ENCODE measurements at places on chromosomes 12 and 14. TPM values are rescaled to one million over a fixed set of nuclear protein-coding genes. Genes with fewer than 3 reads are reported as not detected.

- no peaks in the 10 kb centered on the region for H3K27me3 ChIP-seq
- H3K4me3 ChIP-seq: no peak overlapping the region
- no peak for DNase-seq
- H3K36me3 ChIP-seq: no peaks in the 10 kb centered on the region
- H3K27ac ChIP-seq: no peak overlapping the region
These were observed 26.0 kb downstream of the MAPK1IP1L start for GRCh38 chr14:55077170-55078151.

GRCh38 chr14:81859046-81859445 lies 325.4 kb upstream of the SEL1L start:
- no peaks in the 10 kb centered on the region for H3K27me3 ChIP-seq
- H3K36me3 ChIP-seq: no peaks in the 10 kb centered on the region
- no peak for DNase-seq
- no peak overlapping the region for H3K4me3 ChIP-seq
- H3K4me1 ChIP-seq: no peaks in the 10 kb centered on the region

DNA sequence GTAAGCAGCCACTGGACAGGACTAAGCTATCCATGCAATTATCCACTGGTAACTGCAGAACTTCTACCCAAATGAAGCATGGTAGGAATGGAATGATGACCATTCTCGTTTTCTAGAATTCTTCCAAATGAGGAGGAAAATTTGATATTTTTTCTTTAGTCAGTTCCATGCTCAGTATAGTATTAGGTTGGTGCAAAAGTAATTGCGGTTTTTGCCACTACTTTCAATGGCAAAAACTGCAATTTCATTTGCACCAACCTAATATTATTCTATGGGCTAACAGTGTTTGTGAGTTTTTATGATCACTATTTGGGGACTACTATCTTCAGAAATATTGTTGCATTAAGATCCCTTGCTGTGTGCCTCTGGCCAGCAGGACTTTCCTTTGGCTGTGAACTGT lies 42.9 kb upstream of the PELI2 start:
- H3K36me3 ChIP-seq: no peaks in the 10 kb centered on the region
- H3K27me3 ChIP-seq: no peaks in the 10 kb centered on the region
- H3K4me1 ChIP-seq: no peaks in the 10 kb centered on the region
- H3K27ac ChIP-seq: no peak overlapping the region
- H3K4me3 ChIP-seq: no peak overlapping the region

DNA sequence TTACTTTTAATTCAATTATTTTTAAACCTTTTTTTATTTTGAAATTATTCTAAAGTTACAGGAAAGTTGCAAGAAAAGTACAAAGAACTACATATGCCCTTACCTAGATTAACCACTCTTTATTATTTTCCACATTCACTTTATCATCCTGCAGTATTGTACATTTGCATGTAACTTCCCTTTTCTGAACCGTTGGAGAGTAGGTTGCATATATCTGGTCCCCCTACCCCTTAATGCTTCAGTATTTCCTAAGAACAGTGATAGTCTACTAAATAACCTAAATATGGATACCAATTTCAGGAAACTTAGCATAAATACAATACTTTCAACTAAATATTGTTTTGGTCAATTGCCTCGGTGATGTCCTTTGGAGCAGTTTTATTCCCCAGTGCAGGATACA lies 15.0 kb downstream of the G2E3 start:
- no peak overlapping the region for H3K4me3 ChIP-seq
- H3K4me1 ChIP-seq: no peaks in the 10 kb centered on the region
- H3K36me3 ChIP-seq: no peaks in the 10 kb centered on the region
- H3K27ac ChIP-seq: no peak overlapping the region
- H3K27me3 ChIP-seq: no peaks in the 10 kb centered on the region

- H3K4me1 ChIP-seq: peaks cover 8% of the 10 kb centered on the region
- H3K36me3 ChIP-seq: peaks cover 8% of the 10 kb centered on the region
- DNase-seq: no peak
- peak overlapping the region; percentile 93 for H3K4me3 ChIP-seq
These were observed 2.2 kb downstream of the BAZ1A start for GRCh38 chr14:34872822-34873588.

- H3K27me3 ChIP-seq: no peaks in the 10 kb centered on the region
- H3K4me1 ChIP-seq: peaks cover 4% of the 10 kb centered on the region
- no peak overlapping the region for H3K4me3 ChIP-seq
- DNase-seq: no peak
These were observed 50.7 kb downstream of the ZC3H14 start for GRCh38 chr14:88613552-88614010.

DNA sequence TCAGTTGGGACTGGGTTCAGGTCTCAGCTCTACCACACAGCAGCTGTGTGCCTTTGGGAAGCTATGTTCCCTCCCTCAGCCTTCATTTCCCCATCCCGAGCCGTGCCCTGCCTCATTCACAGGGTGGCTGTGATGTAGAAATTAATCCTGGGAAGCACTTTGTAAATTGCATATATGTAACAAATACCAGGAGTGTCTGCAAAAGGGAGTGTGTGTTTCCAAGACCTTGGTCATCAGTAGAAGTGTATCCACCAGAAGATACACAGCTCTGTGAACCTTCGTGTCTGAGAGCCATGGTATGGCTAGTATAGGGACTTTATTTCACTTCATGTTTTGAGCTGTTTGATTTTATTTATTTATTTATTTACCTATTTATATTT lies 26.1 kb downstream of the ALDH2 start:
- H3K4me3 ChIP-seq: no peak overlapping the region
- H3K4me1 ChIP-seq: no peaks in the 10 kb centered on the region
- H3K27me3 ChIP-seq: no peaks in the 10 kb centered on the region
- no peak for DNase-seq
- H3K27ac ChIP-seq: no peak overlapping the region

GRCh38 chr14:65082930-65083329 lies 19.4 kb downstream of the MAX start:
- H3K4me3 ChIP-seq: no peak overlapping the region
- DNase-seq: no peak
- H3K4me1 ChIP-seq: peaks cover 13% of the 10 kb centered on the region
- H3K36me3 ChIP-seq: peaks cover 66% of the 10 kb centered on the region

- no peak for DNase-seq
- H3K27me3 ChIP-seq: no peaks in the 10 kb centered on the region
- H3K4me3 ChIP-seq: no peak overlapping the region
- H3K27ac ChIP-seq: no peak overlapping the region
- H3K36me3 ChIP-seq: no peaks in the 10 kb centered on the region
These were observed 36.4 kb upstream of the NR1H4 start for GRCh38 chr12:100437038-100437841.

GRCh38 chr14:68506645-68507419 lies 286.0 kb downstream of the ZFP36L1 start:
- H3K27me3 ChIP-seq: no peaks in the 10 kb centered on the region
- no peak overlapping the region for H3K4me3 ChIP-seq
- H3K36me3 ChIP-seq: no peaks in the 10 kb centered on the region
- H3K27ac ChIP-seq: peak overlapping the region; percentile 28
- DNase-seq: peak; percentile 80

- H3K27me3 ChIP-seq: no peaks in the 10 kb centered on the region
- no peak overlapping the region for H3K4me3 ChIP-seq
- no peak for DNase-seq
- H3K36me3 ChIP-seq: no peaks in the 10 kb centered on the region
- H3K4me1 ChIP-seq: peaks cover 4% of the 10 kb centered on the region
- no peak overlapping the region for H3K27ac ChIP-seq
These were observed 73.0 kb downstream of the SERPINA3 start for GRCh38 chr14:94685166-94685581.

GRCh38 chr12:84502180-84502860 lies 410.3 kb downstream of the SLC6A15 start:
- H3K27me3 ChIP-seq: no peaks in the 10 kb centered on the region
- no peaks in the 10 kb centered on the region for H3K36me3 ChIP-seq
- H3K27ac ChIP-seq: no peak overlapping the region
- no peak for DNase-seq

DNA sequence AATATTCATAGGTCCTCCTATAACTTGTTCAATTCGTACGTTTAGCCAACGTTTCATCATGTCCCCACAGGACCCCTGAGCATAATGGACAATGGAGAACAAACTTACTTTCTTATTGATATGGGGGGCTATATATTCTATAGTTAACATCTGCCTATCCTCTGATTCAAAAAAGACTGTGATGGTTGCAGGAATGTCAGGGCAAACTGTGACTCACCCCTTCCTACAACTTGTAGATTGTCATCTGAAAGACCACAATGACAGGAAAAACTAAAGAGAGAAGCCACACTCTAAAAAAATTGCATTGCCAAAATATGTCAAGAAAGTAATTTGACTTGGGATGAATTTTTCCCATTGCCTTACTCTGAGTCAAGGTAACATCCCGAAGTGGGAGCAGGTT lies 50.8 kb downstream of the CATSPERB start:
- H3K4me1 ChIP-seq: no peaks in the 10 kb centered on the region
- no peaks in the 10 kb centered on the region for H3K27me3 ChIP-seq
- no peak overlapping the region for H3K4me3 ChIP-seq
- no peaks in the 10 kb centered on the region for H3K36me3 ChIP-seq

GRCh38 chr12:66066929-66067523 lies 63.5 kb downstream of the LLPH start:
- peaks cover 2% of the 10 kb centered on the region for H3K27me3 ChIP-seq
- DNase-seq: no peak

DNA sequence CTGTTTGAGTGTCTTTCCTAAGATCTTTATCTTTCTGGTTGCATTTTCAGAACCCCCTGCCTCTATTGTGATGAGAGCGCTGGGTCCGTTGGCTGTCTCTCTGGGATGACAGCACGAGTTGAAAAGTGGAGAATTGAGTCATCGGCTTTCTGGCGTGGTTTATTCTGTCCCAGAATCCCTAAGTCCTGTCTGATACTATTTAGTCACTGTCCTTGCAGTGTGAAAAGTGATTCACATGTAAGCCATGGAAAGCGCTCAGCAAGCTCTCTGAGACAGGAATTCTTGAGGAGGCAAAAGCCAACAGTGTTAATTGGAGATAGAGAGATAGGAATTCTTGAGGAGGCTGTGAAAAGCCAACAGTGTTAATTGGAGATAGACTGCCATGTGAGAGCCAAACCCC lies 121.7 kb downstream of the CHST11 start:
- peaks cover 38% of the 10 kb centered on the region for H3K4me1 ChIP-seq
- no peaks in the 10 kb centered on the region for H3K36me3 ChIP-seq
- H3K27me3 ChIP-seq: no peaks in the 10 kb centered on the region
- H3K4me3 ChIP-seq: no peak overlapping the region

- H3K4me1 ChIP-seq: no peaks in the 10 kb centered on the region
- H3K4me3 ChIP-seq: no peak overlapping the region
- no peaks in the 10 kb centered on the region for H3K36me3 ChIP-seq
- no peak overlapping the region for H3K27ac ChIP-seq
- DNase-seq: no peak
These were observed 94.3 kb downstream of the FUT8 start for GRCh38 chr14:65506801-65507200.

DNA sequence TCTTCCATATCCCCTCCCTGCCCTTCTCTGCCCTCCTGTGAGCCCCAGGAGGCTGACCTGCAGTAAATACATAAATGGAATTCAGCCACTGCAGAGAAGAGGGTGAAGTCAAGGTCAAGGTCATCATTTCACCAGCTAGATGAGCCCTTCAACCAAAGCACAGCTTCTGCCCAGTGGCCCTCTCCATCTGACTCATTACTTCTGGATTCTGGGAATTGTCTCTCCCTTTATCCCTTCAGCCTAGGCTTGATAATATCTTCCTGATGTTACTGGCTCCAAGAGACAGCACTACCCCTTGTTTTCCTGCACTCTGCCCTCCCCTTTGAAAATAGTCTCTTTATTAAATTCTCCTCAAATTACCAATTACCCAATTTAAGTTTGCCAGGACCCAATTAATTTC lies 64.5 kb downstream of the TTC9 start:
- no peak overlapping the region for H3K27ac ChIP-seq
- H3K27me3 ChIP-seq: no peaks in the 10 kb centered on the region
- no peak for DNase-seq
- H3K4me3 ChIP-seq: no peak overlapping the region
- no peaks in the 10 kb centered on the region for H3K36me3 ChIP-seq
- no peaks in the 10 kb centered on the region for H3K4me1 ChIP-seq

GRCh38 chr12:31491841-31492598 lies 98.9 kb downstream of the DENND5B start:
- no peak for DNase-seq
- no peak overlapping the region for H3K4me3 ChIP-seq
- no peaks in the 10 kb centered on the region for H3K36me3 ChIP-seq
- no peak overlapping the region for H3K27ac ChIP-seq

GRCh38 chr14:73457041-73457923 lies 1.1 kb downstream of the NUMB start:
- H3K27me3 ChIP-seq: no peaks in the 10 kb centered on the region
- no peaks in the 10 kb centered on the region for H3K36me3 ChIP-seq
- peak overlapping the region; percentile 93 for H3K4me3 ChIP-seq
- DNase-seq: peak; percentile 42
- peak overlapping the region; percentile 53 for H3K27ac ChIP-seq

- no peak overlapping the region for H3K27ac ChIP-seq
- H3K4me1 ChIP-seq: no peaks in the 10 kb centered on the region
- no peaks in the 10 kb centered on the region for H3K27me3 ChIP-seq
- H3K4me3 ChIP-seq: no peak overlapping the region
- no peak for DNase-seq
These were observed 51.4 kb upstream of the CISTR start for GRCh38 chr12:53803194-53803593.

- H3K4me3 ChIP-seq: no peak overlapping the region
- H3K27ac ChIP-seq: no peak overlapping the region
- H3K27me3 ChIP-seq: no peaks in the 10 kb centered on the region
- no peak for DNase-seq
These were observed 501.8 kb downstream of the PRKD1 start for GRCh38 chr14:29425705-29426482.

DNA sequence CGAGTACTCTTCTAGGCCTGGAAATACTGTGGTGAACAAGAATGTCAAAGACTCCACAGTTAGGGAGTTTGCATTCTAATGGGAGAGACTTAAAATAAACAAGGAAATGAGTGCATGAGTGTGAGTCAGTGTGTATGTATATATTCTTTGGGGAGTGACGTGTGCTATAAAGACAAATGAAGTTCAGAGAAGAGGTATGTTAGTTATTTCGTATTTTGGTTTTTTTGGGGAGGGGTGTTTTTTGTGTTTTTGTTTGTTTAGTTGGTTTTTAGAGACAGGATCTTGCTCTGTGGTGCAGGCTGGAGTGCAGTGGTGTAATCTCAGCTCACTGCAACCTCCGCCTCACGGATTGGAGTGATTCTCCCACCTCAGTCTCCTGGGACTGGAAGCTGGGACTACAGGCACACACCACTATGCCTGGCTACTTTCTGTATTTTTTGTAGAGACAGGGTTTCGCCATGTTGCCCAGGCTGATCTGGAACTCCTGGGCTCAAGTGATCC lies 74.3 kb downstream of the SRGAP1 start:
- H3K4me1 ChIP-seq: no peaks in the 10 kb centered on the region
- H3K36me3 ChIP-seq: no peaks in the 10 kb centered on the region
- no peaks in the 10 kb centered on the region for H3K27me3 ChIP-seq

- no peaks in the 10 kb centered on the region for H3K27me3 ChIP-seq
- peak overlapping the region; percentile 57 for H3K4me3 ChIP-seq
- no peak for DNase-seq
- H3K36me3 ChIP-seq: no peaks in the 10 kb centered on the region
These were observed 498 bp downstream of the RACGAP1 start for GRCh38 chr12:50024805-50025186.

The RNF212B gene
- total RNA-seq: not detected

The KRT3 gene
- total RNA-seq: not detected

The OR6C65 gene
- not detected for total RNA-seq

The KRT2 gene
- 0.66 TPM for total RNA-seq

The SLC25A47 gene
- not detected for total RNA-seq

The PITPNM2 gene
- total RNA-seq: 42.5 TPM

The ADAM21 gene
- total RNA-seq: not detected

The IFNG-AS1 gene
- total RNA-seq: 1.6 TPM

The PCK2 gene
- 12.3 TPM for total RNA-seq

The FAM90A1 gene
- total RNA-seq: not detected

The DYRK4 gene
- 11.3 TPM for total RNA-seq

The EIF5 gene
- total RNA-seq: 594 TPM

The NINJ2 gene
- 4.9 TPM for total RNA-seq

Data from natural killer cell (primary cell).